Right cardiac atrium (tissue), 5 donors: ENCODE measurements at places on chromosomes 7 and 10. TPM values are rescaled to one million over a fixed set of nuclear protein-coding genes. Genes with fewer than 3 reads are reported as not detected.

DNA sequence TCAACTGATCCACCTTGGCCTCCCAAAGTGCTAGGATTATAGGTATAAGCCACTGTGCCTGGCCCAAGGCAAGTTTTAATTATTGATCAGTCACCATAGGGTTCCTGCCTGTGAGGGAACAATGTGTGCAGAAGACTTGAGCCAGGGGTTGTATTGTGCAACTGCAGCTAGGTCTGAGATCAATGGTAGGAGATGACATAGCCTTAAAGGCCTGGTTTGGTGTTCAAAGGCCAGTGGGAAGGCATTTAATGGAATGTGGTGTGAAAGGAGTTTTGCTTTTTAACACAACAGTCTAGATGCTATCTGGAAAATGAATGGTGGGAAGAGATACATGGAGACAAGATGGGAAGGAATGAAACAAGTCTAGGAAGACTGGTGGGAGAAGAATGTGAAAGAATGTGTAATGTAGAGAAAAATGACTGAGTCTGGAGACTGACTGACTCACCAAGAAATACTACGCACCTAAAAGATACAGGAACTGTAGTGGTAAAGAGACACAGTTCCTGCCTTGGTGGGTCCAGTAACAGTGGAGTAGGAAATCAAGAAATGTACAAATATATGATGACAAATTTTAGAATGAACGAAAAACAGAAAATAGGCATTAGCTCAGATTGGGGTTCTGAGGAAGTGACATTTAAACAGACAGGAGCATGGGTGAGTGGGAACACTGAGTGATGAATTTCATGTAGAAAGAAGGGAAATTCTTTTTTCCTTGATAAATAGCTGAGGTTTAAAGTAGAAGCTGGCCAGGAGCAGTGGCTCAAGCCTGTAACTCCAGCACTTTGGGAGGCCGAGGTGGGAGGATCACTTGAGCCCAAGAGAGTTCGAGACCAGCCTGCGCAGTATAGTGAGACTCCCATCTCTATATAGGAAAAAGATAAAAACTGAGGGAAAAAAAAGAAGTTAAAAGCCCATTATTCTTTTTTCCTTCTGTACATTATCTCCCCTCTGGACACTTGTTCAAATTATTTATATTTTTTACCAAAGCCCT lies 9.4 kb downstream of the HNRNPF start:
- no peak for DNase-seq

DNA sequence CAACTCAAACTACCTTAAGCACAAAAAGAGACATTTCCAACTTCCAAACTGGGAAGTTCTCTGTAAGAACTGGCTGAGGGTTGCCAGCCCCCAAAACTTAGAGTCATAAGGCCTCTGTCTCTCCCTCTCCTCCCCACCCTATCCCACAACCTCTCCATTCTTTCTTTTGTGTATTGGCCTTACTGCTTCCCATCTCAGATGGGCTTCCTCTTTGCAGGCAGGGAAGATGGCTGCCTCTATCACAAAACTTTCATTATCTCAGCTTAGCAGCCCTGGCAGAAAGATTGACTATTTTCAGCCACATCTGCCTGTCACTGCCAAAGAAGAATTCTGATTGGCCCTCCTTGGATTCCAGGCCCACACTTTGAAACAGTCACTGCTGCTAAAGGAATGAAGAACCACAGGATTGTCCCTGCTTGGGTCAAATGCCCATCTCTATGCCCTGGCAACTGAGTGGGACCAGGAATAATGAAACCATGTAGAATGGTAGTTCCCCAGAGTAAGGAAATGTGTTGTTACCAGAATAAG lies 58.0 kb upstream of the PRKAR2B start:
- no peak for DNase-seq

DNA sequence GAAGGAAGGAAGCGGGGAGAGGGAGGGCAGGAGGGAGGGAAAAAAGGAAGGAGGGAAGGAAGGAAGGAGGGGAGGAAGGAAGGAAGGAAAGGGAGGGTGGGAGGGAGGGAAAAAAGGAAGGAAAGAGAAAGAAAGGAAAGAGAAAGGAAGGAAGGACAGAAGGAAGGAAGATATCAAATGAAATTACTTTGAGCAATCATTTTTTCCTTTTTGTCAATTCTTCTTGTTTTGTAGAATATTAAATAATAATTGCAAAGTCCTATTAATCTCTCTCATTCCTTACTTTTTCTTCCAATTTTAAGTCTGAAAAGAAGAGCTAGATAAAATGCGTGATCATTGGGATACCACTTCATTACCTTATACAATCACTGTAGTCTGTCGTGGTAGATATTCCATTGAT lies 117.5 kb downstream of the PLXDC2 start:
- no peak for DNase-seq

DNA sequence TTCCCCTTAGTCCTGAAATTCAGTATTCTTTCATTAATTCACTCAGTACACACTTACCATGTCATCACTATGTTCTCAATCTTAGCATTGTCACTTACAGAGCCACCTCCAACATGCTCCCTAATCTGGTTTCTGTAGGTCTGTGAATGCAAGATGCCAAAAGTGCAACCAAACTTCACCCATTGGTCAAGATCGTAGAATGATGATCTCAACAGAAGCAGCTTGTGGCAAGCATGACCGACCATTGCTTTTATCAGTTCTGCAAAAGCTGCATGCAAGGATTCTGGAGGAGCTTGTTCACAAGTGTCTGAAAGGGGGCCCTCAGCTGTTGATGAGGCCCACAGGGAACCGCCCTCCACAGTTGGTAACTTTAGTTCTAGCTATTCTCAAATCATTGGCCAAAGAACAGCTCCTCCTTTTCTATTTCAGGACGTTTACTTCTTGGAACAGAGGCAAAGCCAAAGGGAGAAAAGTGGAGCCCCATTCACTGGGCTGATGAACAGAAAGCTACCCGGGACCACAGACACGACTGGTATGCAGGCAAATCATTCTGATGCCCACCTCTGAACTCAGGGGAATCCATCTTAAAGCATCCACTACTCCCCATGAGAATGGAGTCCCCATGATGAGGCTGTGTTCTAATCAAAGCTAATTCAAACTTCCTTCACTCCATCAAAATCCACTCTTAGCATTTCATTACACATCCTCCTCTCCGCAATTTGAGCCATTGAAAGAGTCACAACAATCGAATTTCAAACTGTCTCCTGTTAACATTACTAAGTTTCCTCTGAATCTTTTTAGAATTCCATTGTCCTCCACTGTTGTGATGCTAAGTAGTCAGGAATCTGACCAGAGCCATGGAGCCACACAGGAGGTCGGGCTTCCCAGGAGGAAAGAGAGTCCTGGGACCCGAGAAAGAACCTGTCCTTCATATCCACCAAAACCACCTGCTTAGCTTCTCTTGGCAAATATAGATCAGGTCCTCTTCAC lies 13.9 kb downstream of the GRB10 start:
- no peak for DNase-seq

DNA sequence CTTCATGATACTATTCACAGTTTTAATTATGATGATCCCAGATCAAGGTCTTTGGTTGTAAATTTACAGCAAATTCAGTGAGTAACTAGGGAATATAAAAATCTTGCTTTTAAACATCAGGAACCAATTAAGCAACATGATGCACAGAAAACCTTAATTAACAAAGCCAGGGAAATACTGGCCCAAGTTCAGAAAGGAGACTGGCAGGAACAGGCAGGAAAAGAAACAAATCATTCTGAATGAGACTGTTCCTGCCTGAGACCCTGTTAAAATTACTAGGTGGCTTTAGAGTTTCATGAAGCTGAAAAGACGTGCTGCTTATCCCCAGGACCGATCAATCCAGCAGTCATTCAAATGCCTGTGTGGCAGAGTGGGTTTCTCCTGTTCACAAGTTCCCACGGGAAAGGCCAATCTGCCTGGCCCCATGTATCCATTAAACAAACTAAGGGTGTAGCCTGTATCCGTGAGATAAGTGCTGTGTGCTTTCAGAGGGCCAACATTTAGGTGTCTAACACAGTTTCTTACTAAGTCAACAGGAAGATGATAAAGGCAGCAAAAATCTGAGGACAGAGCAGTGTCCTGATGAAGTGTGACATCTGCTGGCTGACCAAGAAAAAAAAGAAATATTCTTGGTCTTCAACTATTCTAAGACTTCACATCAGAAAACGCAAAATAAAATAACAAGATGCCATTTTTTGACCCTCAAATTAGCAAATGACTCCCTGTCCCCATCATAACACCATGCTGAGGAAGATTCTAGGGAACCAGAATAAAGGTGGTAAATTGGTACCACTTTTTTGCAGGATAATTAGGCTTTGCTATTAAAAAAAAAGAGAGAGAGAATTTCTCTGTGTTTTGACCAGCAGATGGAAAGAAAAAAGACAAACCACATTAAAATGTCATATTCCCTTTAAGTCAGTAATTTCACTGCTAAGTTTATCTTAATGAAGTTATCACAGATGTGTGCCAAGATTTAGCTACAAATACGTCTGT lies 34.2 kb downstream of the PUS7 start:
- peak; percentile 39 for DNase-seq

DNA sequence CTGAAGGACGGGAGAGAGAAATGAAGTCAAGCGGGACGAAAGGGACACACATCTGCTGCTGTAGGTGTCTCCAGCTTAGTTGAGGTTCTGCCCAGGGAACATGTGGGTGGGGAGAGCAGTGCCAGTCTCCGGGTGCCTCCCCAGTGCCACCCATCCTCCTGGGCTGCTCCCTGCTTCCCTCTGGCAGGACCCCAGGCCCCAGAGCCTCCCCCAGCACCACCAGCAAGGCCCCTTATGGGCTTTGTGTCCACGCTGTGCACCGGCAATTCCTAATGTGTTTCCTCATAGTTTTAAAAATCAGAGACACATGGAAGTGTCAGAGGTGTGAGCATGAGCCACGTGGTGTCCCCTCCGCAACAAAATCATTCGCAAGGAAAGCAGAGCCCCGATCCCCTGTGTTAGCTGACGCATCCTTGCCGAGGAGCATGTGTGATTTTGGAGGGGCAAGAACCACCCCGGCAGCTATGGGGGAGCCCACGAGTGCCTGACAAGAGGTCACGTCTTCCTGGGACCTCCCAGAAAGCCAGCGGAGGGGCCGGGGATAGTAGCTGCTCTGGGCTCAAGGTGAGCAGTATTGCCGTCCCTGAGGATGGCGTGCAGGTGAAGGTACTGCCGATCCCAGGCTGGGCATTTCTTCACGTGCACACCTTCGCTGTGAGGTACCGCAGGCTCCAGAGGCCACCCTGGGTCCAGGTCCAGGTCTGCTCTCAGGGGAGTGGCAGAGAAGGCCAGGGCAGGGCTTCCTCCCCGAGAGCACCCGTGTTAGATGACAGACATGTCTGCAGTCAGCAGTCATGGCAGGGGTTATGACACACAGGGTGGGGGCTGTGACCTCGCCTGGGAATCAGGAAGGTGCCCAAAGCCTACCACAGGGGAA lies 448.2 kb upstream of the FOXK1 start:
- no peak for DNase-seq

DNA sequence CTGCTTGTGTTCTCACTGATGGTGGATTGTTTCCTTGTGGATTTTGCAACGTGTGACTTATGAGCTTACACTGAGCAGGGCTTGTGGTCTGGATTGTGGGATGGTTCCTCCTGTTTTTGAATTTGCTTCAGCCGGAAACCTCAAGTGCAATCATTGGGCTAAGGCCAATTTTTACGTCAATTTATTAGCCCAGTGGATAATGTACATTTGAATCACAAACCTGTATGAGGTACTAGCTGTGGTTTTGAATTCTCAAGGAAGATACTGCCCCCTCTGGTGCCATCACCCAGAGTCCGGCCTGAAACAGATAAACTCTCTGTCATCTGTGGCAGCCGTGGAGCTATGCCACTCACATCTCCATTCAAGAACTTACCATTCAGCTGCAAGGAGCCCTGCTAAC lies 7.3 kb upstream of the ZNF777 start:
- no peak for DNase-seq

GRCh38 chr7:84055904-84056605 lies 138.5 kb downstream of the SEMA3A start:
- no peak for DNase-seq

DNA sequence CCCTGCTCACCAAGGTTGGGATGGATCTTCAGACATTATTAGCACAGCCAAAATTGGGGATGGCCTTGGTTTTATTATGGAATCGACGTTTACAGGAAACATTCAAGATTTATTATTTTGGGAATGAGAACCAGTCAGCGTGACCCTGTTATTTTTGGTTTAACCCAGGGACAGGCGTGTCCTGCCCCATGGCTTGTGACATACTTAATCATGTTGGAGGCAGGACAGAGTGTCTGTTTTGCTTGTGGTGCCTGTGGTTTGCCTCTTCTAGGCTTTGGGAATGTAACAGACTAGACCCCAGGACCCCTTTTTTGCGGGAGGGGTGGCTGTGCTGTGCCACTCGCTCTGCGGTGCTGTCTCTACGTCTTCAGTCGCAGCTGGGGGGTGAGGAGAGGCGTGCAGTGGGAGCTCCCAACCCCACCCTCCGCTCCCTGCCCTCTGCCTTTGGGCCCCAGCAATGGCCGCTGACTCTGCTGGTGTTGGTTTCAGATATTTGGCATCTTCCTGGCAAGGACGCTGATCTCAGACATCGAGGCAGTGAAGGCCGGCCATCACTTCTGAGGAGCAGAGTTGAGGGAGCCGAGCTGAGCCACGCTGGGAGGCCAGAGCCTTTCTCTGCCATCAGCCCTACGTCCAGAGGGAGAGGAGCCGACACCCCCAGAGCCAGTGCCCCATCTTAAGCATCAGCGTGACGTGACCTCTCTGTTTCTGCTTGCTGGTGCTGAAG lies 20.1 kb upstream of the SH2D4B start:
- DNase-seq: no peak

DNA sequence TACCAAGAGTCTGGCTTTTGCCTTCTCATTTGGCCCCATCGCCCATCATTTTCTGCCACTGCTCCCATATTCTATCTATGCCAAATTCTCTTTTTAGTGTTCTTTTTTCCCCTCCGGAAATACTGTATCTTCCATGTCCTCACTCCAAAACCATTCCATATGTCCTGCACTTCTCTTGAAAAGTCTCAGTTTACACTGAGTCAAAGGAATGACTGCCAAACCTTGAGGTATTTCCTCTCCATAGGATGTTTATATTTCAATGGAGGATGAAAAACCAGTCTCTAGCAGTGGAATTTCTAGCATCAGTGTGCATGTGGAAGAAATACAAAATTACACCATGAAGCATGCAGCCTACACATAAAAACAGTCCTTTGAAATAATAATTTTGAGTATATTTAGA lies 121.4 kb upstream of the PHYHIPL start:
- DNase-seq: no peak

- DNase-seq: no peak
These were observed 110.4 kb downstream of the RBM20 start for GRCh38 chr10:110754375-110755105.

Gene IGF2BP3
- polyA plus RNA-seq: 0.02 TPM

Gene PLXNA4
- polyA plus RNA-seq: 5.7 TPM

Gene OR13A1
- not detected for polyA plus RNA-seq

Gene AKR1C1
- polyA plus RNA-seq: 99.1 TPM

Gene CALML5
- not detected for polyA plus RNA-seq
